ENCODE measurements at places on chromosomes 5 and 9.

GRCh38 chr9:15501179-15501578 is 9.6 kb downstream of the PSIP1 start:
- no peak for DNase-seq

GRCh38 chr5:139426203-139426885 is 13.0 kb downstream of the DNAJC18 start:
- no peak for DNase-seq

GRCh38 chr9:27460226-27461023 is 63.7 kb upstream of the IFNK start:
- DNase-seq: peak; percentile 27

DNA sequence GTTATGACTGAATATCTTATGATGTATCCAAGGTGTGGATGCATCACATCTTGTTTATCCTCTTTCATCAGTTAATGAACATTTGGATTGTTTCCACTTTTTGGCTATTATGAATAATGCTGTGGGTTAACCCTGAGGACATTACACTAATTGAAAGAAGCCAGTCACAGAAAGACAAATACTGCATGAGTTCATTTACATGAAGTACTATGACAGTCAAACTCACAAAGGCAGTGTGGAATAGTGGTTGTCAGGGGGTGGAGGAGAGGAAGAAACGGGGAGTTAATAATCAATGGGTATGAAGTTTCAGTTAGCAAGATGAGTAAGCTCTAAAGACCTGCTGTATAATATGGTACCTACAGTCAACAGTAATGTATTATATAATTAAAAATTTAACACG is 409.4 kb upstream of the CTNND2 start:
- no peak for DNase-seq

- DNase-seq: no peak
Observed at GRCh38 chr9:90801241-90801972, at the start of gene SYK. Gene SYK (plus strand): TSS chr9:90801819. CDS start chr9:90843899, 42,080 bp downstream.

GRCh38 chr5:133524666-133525065 is 87.7 kb downstream of the FSTL4 start:
- no peak for DNase-seq

DNA sequence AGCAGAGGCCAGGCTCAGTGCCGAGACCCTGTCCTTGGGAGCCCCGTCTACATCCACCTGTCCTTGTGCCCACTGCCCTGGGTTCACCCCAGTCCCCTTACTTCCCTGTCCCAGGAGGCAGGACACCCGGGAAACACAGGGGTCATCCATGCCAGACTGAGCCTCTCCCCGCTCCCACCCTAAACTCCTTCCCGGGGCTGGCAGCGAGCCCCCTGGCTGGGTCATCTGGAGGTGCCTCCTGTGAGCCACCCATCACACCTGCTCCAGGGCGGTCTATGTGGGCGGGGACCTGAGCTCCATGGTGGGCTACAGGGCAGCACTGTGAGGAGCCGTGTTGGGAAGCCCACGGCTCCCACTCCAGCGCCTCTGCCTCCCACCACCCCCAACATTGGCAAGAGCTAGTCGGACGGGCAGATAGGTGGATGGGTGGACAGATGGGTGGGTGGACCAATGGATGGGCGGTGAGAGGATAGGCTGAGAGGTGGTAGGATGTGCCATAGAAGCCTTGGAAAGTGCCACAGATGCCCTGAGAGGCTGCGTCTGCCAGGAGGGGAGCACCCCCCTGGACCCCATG is 42.5 kb upstream of the RXRA start:
- DNase-seq: no peak

GRCh38 chr9:126952205-126952977 is 37.8 kb downstream of the RALGPS1 start:
- no peak for DNase-seq

GRCh38 chr5:105816961-105817360 is 1853.8 kb downstream of the EFNA5 start:
- no peak for DNase-seq

DNA sequence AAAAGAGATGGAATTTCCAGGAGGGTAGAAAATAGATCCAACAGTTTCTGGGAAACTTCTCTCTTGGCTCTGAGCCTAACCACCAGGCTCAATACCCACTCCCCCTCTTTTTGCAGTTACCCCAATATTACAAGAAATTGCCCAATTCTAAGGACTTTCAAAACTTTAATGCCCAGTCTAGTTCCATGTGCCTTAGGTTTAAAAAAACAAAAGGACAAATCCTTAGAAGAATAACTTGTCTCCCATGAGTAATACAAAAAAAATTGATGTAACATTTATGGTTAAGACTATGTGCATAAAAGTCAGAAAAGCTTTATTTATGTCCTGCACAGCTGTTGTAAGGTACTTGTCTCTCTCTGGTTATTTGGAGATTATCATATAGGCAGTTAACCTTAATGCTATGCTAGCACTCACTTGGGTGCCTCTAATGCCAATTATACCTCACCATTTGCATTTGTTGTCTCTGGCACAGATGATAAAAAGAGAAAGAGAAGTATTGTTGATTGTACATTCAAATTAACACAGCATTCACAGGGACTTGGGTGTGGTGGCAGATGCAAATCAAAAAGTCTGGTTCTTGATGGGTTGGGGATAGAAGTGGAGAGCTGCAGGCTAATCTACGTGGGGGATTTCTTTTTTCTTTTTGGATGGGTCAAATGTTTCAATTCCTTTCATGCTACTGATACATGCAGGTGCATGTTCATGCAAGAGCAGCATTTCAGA is 159.4 kb downstream of the PIK3R1 start:
- DNase-seq: peak; percentile 16

DNA sequence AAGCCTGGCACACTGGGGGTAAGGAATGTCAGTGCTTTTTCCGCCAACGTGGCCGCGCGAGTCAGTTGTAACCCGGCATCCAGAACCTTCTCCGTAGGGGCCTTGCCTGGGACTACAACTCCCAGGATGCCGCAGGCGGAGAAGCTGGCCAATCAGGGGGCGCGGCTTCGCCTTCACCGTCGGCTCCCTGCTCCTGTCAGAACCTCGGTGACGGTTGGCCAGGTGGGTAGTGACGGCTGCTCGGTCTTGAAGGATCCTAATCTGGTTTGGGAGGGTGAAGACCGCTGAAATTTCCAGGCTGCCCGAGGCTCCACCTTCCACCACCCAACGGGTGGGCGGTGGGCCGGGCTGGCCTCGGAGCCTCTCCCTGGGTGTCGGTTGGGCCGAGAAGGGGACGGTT is at the start of gene C5orf58:
Gene C5orf58, plus strand, starts transcription at position 200 of the 400 bp plus-strand sequence. CDS start 1,992 bp downstream, outside the sequence.
- DNase-seq: no peak

- no peak for DNase-seq
Observed at GRCh38 chr5:55036477-55036876, 12.4 kb downstream of the GZMK start.

DNA sequence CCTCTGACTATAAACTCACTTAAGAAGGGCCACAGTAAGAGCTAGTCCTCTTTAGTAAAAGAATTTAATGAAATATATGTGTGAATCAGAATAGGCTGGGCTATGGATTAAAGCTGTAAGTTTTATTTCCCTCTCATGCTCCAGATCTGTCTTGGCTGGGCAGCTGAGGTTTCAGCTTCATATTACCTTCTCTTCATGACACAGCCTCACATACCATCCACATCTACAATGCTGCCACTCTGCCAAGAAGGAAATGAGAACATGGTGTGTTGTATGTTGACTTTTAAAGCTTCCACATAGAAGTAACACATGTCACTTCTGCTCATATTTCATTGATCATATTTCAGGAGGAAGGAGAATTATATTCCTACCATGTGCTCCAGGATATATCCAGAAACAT is 776.0 kb upstream of the ACO1 start:
- DNase-seq: peak; percentile 63

DNA sequence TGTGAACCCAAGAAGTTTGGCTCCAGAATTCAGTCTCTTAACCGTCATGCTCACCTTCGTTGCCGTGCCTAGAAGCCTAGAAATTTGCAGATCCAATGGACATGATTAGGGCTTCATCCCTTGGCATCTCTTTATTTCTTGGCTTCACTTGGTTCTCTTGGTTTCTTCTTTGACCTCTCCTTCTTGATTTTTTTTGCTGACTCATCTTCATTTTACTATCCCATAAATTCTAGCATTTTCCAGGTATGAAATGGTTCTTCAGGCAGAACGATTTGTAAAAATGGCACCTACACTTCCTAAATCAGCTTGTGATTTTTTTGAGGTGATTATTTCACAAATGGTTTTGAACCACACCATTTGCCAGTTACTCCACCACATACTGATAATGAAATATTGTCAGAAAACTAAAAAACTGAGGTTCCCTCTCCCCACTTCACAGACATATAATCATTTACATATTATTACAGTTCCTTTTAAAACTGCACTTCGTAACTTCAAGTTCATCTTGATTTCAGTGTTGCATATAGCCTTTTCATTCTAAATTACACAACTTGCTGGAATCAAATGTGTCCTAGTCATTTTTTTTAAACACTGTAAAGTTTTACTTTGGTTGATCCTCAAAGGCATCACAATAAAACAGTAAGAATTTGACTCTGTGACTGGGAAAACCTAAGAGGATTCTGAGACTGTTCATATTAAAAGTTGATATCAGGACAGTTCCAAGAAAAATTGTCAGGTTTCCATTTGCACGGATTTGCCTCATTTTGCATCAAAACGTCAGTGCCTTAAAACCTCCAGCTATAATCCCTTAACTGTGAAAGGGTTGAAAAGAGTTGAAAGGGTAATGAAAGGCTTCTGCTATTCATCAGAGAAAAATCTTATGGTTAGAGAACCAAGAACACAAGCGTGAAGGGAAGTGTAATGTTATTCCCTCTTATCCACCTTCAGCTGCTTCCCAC is 8.9 kb upstream of the NREP start:
- no peak for DNase-seq

GRCh38 chr9:89542401-89543021 is 44.6 kb upstream of the SEMA4D start:
- no peak for DNase-seq

DNA sequence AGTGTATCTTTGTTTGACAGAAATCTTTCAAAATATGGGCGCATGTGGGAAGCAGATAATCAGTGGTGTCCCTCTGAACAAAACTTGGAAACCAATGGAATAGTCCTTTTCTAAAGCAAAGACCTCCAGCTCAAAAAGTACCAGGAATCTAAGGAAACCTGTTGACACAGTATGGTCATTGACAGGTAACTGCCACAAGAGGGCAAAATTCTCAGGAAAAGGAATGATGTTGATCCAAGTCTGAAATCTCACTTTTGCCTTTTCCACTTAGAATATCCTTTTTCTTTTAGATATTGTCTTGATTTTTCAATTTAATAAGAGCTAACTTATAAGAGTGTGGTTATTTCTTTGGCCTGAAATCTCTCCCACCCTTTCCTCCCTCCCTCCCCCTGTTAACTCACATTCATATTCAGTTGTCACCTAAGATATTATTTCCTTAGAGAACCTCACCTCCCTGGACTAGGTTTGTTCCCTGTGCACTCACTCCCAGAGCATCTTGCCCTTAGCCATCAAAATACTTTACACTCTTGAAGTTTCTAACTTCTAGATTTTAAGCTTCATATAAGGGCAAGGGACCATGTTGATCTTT is 59.0 kb upstream of the BARX1 start:
- no peak for DNase-seq

- peak; percentile 48 for DNase-seq
Observed at GRCh38 chr5:9765419-9766140, 135.4 kb upstream of the TAS2R1 start.

GRCh38 chr5:175354964-175355363 is 89.0 kb downstream of the DRD1 start:
- DNase-seq: no peak

DNA sequence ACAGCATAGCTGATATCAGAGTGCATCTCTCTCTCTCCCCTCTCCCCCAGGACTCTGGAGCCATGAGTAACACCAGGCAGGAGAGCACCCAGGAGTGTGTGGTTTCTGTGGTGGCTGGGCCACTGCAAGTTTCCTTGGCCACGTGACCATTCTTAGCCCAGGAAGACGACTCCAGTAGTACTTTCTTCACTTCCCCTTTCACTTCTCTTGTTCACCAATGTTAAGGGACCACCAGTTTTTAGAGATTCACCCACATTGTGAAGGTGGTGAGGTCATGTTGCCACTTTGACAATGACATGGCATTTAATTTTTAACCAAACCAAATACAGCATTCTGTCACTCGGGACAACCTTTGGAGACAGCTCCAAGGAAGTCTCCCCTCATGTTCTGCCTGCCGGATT is 17.9 kb upstream of the DAPK1 start:
- no peak for DNase-seq

- no peak for DNase-seq
Observed at GRCh38 chr9:123326662-123327093, 29.3 kb upstream of the CRB2 start.

- peak; percentile 9 for DNase-seq
Observed at GRCh38 chr5:62354028-62354874, 48.2 kb downstream of the KIF2A start.

GRCh38 chr5:167208911-167209310 is 1082.5 kb upstream of the WWC1 start:
- DNase-seq: no peak

- no peak for DNase-seq
Observed at GRCh38 chr5:10019236-10019635, 230.5 kb downstream of the ATPSCKMT start.

- DNase-seq: no peak
Observed at GRCh38 chr5:177972613-177973012, 23.4 kb downstream of the PROP1 start.

GRCh38 chr9:87889882-87890252 is 7.2 kb downstream of the SPATA31E1 start:
- DNase-seq: no peak

- no peak for DNase-seq
Observed at GRCh38 chr5:158354958-158355357, 496.0 kb upstream of the CLINT1 start.

DNA sequence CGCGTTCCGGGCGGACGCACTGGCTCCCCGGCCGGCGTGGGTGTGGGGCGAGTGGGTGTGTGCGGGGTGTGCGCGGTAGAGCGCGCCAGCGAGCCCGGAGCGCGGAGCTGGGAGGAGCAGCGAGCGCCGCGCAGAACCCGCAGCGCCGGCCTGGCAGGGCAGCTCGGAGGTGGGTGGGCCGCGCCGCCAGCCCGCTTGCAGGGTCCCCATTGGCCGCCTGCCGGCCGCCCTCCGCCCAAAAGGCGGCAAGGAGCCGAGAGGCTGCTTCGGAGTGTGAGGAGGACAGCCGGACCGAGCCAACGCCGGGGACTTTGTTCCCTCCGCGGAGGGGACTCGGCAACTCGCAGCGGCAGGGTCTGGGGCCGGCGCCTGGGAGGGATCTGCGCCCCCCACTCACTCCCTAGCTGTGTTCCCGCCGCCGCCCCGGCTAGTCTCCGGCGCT is at the start of gene DAPK1:
Gene DAPK1, plus strand, starts transcription at position 264 of the 442 bp plus-strand sequence. CDS start 1,211 bp downstream, outside the sequence.
- DNase-seq: no peak

GRCh38 chr9:12629067-12629466 is 64.1 kb upstream of the TYRP1 start:
- DNase-seq: no peak

DNA sequence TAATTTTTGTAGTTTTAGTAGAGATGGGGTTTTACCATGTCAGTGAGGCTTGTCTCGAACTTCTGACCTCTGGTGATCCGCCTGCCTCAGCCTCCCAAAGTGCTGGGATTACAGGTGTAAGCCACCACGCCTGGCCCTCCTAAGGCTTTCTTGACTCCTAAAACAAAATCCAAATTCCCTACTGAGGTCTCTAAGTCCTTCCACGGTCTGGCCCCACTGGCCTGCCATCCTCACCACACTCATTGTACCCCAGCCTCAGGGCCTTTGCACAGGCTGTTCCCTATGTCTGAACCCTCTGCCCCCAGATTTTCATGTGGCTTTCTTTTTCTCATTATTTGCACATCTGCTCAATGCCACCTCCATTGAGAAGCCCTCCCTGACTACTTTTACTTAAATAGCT is 34.7 kb upstream of the MVB12B start:
- DNase-seq: no peak

Measured in skeletal muscle cell (primary cell).